HT1080 (cell line): ENCODE measurements at places on chromosomes 13 and 19.

- no peak for DNase-seq
Measured at GRCh38 chr13:111397202-111397880, 76.9 kb downstream of the TEX29 start.

- no peak for DNase-seq
Measured at GRCh38 chr13:62093984-62094780, 678.5 kb upstream of the PCDH20 start.

- no peak for DNase-seq
Measured at GRCh38 chr19:36528921-36529518, 949 bp upstream of the ZNF260 start.

- peak; percentile 12 for DNase-seq
Measured at GRCh38 chr13:76164290-76164689, 528.2 kb downstream of the LMO7 start.

- DNase-seq, result no peak
Measured at GRCh38 chr19:54341295-54341694, 2.3 kb upstream of the LILRA4 start.

- DNase-seq, result no peak
Measured at GRCh38 chr13:110151462-110151861, 155.5 kb downstream of the COL4A1 start.

- peak; percentile 9 for DNase-seq
Measured at GRCh38 chr19:27691991-27692390, 1521.0 kb downstream of the UQCRFS1 start.

- no peak for DNase-seq
Measured at GRCh38 chr19:35618857-35619256, 6.3 kb downstream of the HAUS5 start.

- DNase-seq, result no peak
Measured at GRCh38 chr19:2787115-2787514, 1.8 kb downstream of the THOP1 start.

DNA sequence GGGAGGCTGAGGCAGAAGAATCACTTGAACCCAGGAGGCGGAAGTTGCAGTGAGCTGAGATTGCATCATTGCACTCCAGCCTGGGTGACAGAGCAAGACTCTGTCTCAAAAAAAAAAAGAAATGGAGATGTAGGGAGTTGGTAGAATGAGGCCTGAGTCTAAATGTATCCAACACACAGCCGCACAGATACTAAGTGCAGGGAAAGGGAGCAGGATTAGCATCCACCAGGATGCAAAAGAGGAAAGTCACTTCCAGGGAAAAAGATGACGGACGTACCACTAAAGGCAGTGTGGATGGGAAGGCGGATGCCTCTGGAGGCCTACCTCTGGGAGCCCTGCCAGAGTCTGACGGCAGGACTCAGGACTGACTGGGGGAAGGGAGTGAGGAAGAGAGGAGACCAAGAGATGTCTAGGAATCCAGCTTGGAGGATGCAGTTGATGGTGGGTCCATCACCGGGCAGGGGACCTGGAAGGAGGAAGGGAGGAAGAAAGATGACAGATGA, 6.8 kb downstream of the FAM98C start:
- peak; percentile 50 for DNase-seq
